ENCODE measurements at places on chromosomes 5 and 9. TPM values are rescaled to one million over a fixed set of nuclear protein-coding genes. Genes with fewer than 3 reads are reported as not detected.
A peak's percentile ranks its signal among the peaks of the same experiment; 100 is the strongest.

The SLC6A7 gene
- total RNA-seq: not detected

The RASEF gene
- 0.25 TPM for total RNA-seq

The TRIP13 gene
- 3.9 TPM for total RNA-seq

The FOXD4L3 gene
- total RNA-seq: 0.27 TPM

The OLFML2A gene
- not detected for total RNA-seq

The SLC46A2 gene
- not detected for total RNA-seq

The TAF11L5 gene
- total RNA-seq: 0.83 TPM

The FKTN gene
- 20.9 TPM for total RNA-seq

GRCh38 chr5:119743927-119744326, 114.6 kb downstream of the FAM170A start:
- DNase-seq: no peak

- no peak for DNase-seq
Observed at GRCh38 chr5:4243479-4244264, 648.0 kb downstream of the IRX1 start.

DNA sequence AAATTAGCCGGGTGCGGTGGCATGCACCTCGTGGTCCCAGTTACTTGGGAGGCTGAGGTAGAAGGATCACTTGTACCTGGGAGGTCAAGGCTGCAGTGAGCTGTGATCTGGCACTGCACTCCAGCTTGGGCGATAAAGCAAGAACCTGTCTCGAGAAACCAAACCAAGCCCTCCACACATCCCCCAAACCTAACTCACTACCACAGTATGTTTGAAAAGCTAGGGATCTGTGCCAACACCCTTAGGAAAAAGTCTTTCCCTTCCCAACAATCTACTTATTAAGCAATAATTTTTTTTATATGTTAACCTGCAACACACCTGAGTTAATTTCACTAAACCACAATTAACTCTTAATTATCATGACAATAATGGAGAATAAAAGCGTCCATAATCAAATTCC, 2.2 kb downstream of the UBTD2 start:
- no peak for DNase-seq

- DNase-seq: no peak
Observed at GRCh38 chr5:84433461-84433860, 48.8 kb upstream of the EDIL3 start.

DNA sequence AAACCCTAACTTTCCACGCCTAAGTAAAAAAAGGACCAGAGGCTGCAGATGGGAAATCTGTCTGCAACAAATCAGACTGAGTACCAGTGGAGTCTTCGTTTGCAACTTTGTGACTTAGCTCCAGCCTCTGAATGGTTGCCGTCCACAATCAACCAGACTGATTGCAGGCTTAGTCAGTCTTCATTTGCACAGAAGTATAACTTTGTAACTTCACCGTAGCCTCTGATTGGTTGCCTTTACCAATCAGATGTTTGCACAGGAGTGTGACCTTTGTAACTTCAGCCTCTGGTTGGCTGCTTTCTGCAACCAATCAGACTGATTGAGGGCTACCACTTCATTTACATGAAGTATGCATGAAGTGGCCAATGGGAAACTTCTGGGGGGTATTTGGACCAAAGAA, 53.7 kb downstream of the TGFBR1 start:
- DNase-seq: no peak

GRCh38 chr5:10329820-10330481, 22.2 kb upstream of the CMBL start:
- no peak for DNase-seq

GRCh38 chr5:142815469-142815868, 45.3 kb downstream of the ARHGAP26 start:
- no peak for DNase-seq

DNA sequence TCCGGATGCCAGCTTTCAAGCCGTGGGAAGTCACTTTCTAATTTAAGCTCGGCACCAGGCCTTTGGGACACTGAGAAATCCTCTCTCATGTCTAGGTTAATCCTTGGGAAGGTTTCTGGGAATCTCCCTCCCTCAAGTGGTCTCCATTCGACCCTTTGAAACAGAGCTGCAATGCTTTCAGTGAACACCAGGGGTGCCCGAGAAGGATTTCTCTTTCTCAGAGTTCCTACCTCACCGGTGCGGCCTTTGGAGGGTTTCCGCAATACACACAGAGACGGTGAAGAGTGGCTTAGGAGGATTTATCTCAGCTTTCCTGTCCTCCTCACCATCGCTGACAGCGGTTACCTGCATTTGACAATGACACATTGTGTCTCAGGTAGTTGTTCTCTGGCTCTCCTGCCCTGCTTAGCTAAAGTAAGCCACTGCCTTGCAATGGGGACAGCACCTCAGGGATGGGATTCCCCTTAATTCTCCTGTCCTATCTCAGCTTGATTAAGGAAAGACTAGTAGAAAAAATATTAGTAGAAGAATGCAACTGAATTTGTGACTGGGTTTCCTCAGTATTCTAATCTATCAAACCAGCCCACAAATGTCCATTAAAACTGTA, 180.6 kb downstream of the GABRG2 start:
- DNase-seq: peak; percentile 57

- DNase-seq: no peak
Observed at GRCh38 chr5:10793785-10794184, 32.8 kb upstream of the DAP start.

GRCh38 chr5:132368186-132368585, 1.3 kb upstream of the SLC22A5 start:
- no peak for DNase-seq

GRCh38 chr9:113454914-113455761, 8.4 kb upstream of the RGS3 start:
- no peak for DNase-seq

GRCh38 chr9:129867136-129868022, 32.1 kb downstream of the USP20 start:
- no peak for DNase-seq
